CD4-positive, alpha-beta T cell treated with Interleukin-17A for 4 hours (primary cell): ENCODE measurements at places on chromosomes 2 and 18.

DNA sequence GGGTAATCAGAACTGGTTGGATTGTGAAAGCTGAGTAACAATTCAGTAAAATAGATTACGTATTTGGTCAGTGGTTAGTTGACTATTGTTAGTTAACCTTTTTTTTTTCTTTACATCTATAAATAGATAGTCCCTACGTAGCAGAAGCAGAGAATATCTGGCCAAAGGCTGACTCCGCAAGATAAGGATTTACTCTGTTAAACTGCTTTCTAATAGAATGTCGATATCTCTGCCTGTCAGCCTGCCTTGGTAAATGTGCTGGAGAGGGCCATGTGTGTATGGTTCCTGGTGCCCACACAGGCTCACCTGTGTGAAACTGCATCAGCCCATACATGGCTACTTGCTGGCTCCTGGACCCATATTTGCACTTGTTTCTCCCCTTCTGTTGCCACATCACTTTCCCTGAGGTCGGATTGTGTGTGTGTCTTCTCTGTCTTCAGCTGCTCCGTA is 94.4 kb downstream of the CRIM1 start:
- DNase-seq, result no peak

- peak; percentile 61 for DNase-seq
Observed at GRCh38 chr2:85413592-85414420, 3.6 kb upstream of the CAPG start.

DNA sequence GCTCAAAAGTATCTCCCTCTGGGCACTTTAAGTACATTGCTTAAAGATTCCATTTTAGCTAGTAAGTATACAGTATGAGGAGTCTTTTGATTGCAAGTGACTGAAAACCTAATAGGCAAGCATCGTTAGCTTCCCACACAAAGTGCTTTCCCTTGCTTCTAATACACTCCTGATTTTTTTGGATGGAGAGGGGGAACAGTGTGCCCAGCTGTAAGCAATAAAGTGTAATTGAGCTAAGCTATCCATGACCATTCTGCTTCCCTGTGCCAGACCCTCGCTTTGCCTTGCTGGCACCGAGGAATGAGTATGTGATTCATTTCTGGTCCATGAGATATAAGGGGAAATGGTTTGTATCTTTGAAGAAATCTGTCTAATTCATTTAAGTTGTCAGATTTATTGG is 3.8 kb upstream of the ZNF24 start:
- no peak for DNase-seq

GRCh38 chr2:159895258-159896065 is 97.5 kb upstream of the CD302 start:
- DNase-seq, result no peak

DNA sequence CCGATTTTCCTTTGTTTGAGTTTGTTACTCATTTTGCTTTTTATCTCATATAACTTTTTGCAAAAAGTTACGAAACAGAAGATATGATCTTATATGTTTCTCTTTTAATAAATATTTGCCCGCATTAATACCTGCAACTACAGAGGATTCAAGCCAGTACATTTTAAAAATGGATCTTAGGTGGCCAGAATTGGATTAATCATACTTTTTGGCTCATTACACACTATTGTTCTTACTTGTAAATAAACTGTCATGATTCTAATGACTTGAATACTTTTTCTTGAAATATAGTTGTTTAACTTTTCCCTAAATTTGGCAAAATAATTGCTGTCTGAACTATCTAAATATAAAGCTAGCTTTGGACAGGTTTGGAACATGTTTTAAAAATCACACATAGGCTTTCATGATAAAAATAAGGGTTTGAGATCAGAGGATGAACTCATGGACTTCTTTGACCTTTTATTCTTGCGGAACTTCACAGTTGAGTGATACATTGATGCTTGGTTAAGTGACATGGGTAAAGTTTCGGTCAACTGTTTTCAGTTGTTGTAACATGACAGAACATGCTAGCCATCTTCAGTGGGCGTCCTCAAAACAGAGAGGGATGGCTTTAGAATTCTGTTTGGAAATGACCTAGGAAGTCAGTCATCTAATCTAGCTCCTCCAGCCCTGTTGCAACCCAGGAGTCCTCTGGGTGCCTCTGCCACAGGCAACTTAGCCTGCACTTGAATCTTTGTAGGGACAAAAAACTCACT is 44.5 kb downstream of the LTBP1 start:
- no peak for DNase-seq

- no peak for DNase-seq
Observed at GRCh38 chr18:54209471-54210180, 14.8 kb downstream of the MBD2 start.

DNA sequence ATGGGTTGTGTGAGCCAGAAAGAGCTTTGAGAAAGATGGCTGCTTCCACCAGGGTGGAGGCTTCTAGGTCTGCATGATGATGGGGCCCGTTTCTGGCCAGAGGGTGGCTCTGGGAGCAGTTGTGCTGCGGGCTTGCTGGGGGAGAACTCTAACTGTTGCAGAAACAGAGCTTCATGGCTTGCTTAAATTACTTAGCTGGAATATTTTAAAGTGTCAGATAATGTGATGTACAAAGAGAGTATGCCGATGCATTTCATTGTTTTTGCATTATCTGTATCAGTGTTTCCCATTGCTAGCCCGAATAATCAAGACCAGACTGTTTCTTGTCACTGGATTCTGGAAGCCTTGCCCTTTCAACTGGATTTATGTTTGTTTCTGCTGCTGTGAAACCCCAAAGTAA is 6.3 kb upstream of the DRC1 start:
- DNase-seq, result no peak
